ENCODE measurements at places on chromosomes 7 and 10.

DNA sequence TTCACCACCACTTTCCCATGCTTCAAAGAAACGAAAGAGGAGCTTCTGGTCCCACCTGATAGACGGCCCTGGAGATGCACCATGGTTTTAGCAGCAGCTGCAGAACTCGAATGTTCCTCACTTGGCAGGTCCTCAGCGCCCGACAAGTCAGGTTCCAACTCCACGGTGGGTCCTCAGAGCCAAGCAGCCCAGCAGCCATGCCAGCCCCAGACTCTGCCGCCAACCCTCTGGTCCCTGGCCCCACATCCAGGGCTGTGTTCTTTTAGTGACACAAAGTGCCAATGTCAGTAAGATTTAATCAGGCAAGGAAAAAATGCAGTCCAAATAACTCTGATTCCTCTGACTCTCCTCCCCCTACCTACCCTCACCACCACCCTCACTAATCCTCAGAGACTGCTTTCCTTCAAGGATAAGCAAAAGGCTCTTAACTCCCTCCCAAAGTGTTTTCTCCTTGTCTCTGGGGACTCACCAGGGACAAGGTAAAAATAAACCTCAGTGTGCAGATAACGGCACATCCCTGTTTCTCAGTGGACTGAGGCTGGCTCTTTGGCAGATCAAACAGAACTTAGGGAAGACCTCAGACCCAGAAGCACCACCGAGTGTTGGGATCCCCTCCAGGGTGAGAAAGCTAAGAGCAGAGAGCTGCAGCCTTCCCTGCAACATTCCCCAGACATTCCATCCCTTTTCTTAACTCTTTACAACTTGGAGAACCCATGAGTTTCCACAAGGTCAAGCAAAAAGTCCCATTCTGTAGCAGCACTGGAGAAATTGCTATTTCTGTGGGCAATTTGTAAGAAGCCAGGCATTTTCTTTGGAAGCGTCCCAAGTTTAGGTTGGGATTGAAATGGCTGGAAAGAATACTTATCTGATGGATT, 358.9 kb downstream of the FRMD4A start:
- no peak for DNase-seq

DNA sequence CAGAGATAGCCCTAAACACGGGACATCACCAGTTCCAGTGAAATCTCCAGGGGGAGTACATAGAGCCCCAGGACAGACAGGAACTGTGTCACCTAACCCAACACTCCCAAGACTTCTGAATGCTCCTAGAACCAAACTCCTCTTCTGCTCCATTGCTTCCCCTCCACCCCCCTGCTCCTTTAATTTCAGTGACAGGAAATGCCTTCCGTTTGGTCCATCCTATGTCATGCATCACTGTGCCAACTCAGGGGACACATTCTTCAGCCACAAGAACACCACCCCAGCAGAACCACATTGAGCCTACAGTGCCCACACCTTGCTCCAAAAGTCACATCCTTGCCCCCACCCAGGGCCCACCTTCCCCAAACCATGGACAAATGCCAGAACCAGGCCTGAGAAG, 100.5 kb downstream of the KCNMA1 start:
- DNase-seq = no peak

GRCh38 chr10:28087661-28088351, 88.9 kb upstream of the ODAD2 start:
- DNase-seq = no peak

DNA sequence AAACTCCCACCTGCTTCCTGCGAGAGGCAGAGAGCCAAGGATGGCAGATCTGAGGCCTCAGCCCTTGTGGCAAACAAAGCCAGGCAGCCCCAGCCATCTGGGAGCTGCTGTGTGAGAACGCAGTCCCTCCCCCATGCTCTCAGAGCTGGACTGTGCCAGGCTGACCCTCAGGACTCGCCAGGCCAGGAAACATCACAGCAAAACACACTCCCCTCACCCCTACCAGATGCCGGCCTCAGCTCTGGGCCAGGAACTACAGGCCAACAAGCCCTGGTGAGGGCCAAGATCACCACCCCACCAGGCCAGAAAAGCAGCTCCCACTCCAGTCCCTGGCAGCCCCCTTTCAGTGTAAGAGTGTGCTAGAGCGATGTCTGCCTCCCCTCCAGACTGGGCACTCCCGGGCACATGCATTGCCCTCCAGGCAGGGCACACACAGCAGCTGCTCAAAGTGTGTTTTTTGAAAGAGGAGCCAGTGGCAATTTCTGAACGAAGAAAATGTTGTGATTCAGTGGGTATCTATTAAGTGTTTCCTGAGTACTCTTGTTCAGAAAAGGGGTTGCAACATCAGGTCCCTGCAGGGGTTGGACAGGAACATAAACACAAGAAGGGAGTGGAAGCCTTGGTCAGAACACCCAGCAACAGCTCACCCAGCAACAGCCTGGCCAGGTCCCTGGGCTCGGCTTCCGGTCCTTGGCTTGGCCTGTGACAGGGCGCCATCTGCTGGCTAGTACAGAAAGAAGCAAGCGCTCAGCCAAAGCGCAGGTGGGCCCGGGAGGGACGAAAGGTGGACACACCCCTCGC, 18.3 kb downstream of the LRRC20 start:
- DNase-seq = peak; percentile 72

DNA sequence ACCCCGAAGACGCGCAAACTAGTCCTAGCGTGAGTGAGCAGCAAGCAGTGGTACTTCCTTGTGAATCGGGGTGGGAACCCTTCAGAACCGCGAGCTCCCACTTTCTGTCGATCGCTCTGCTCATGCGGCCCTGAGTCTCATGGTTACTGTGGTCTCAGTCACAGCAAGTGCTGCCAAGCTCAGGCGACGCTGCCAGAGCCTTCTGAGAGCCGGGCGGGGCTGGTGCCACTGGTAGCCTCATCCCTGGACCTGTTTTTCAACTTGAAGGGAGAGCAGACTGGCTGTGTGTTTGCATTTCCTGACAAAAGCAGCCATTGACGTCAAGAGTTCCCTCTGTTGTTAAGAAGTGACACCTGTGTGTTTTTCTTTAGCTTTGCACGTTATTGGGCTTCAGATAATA, 32.9 kb upstream of the BHLHA15 start:
- DNase-seq = no peak

GRCh38 chr7:80330434-80330833, 181.4 kb downstream of the GNAT3 start:
- no peak for DNase-seq

- DNase-seq = no peak
Measured at GRCh38 chr10:21195252-21195651, 298.1 kb upstream of the NEBL start.

- no peak for DNase-seq
Measured at GRCh38 chr7:80244206-80244916, 109.7 kb downstream of the GNAI1 start.

- no peak for DNase-seq
Measured at GRCh38 chr10:124271676-124272075, 147.0 kb downstream of the OAT start.

DNA sequence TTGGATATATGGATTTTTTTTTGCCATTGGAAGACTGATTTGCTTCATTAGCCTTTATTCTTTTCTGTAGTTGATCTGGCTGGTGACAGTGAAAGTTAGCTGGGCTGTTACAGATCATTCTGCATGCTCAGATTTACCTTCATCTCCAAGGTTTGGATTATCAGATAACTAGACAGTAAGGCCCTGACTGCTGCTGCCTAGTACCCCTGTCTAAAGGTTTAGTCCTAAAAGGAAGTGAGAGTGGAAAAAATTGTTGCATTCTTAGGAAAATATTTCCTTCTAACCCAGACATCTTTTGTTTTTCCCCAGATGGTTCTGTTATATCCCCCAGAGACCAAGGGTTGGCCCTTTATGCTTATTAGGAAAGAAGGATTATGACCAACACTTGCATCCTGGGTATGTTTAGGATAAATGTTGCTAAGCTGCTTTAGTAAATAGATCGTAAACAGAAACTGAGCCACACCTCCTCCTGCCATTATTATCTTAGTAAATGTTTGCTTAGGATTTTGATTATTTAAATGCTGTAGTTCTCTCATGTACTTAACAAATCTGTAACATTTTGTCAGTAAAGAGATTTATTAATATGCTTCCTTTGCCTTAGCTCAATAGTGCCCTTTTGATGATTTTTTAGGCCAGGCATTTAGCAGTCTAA, 44.4 kb downstream of the MCU start:
- DNase-seq = no peak

- DNase-seq = no peak
Measured at GRCh38 chr10:119546009-119546408, 3.5 kb upstream of the RGS10 start.

GRCh38 chr10:114869520-114869892, 47.9 kb downstream of the FHIP2A start:
- no peak for DNase-seq

DNA sequence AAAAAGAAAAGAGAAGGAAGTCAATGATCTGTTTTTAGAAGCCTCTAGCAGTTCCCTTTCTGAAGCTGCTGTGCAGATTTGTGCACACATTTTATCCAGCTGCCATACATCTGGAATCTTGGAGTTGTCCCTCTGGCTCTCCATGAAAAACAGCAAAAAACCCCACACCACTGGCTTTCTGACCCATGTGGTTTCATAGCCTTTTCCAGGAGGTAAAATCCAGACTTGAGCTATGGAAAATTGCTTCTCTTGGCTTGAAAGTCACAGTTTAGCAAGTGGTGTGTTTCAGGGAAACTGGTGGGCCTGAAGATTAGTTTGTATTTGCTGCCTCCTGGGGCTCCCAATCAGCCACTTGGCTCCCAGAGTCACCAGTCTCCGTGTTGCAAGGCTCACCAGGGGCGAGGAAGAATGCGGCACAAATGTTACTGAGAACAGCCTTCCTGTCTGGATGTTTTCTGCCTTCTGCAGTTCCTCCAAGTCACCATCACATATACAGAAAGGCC, 50.1 kb upstream of the ADRB1 start:
- DNase-seq = no peak

- DNase-seq = no peak
Measured at GRCh38 chr7:104414216-104414615, 85.8 kb downstream of the LHFPL3 start.

- DNase-seq = no peak
Measured at GRCh38 chr7:120724448-120724847, 133.5 kb downstream of the TSPAN12 start.

- no peak for DNase-seq
Measured at GRCh38 chr7:105268056-105268455, 120.7 kb downstream of the SRPK2 start.

GRCh38 chr10:65894961-65895360, 1030.9 kb upstream of the LRRTM3 start:
- no peak for DNase-seq
